Muscle of leg (tissue), 16 donors: ENCODE measurements at places on chromosomes 1 and 21.

DNA sequence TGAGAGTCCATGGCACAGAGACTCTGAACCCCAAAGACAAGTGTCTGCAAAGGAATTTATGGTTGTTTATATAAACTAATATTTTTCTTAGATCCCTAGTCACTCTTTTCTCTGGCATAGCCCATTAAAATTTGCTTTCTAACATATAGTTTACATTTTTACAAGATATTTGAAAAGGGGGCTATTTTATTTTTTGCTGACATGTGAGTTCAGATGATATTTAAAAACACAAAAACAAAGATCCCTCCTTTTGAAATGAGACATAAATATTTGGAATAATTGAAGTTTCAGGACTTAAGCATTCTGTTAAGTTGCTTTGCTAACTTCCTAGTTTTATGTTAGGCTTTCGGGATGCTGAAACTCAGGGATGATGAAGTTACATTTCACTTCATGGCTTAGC, 86.1 kb downstream of the CDC14A start:
- DNase-seq: no peak
- H3K4me1 ChIP-seq: no peaks in the 10 kb centered on the region
- no peaks in the 10 kb centered on the region for H3K27me3 ChIP-seq

DNA sequence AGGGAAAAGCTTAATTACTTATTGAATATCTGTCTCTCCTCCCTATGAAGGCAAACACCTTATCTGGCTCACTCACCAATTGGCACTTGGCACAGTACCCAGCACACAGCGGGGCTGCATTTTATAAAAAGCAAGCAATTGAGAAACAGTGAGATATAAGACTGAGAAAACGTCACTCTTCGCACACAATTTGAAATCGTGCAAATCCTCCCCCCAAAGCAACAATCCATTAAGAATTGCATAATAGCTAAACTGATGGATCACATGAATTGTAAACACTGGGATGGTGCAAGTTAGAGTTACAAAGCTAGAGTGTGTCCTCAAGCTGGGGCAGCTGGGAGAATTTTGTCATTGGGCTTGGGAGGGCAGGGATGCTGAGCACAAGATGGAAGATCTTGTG, 27.1 kb downstream of the PRDX6 start:
- H3K36me3 ChIP-seq: no peaks in the 10 kb centered on the region
- H3K27me3 ChIP-seq: no peaks in the 10 kb centered on the region
- no peaks in the 10 kb centered on the region for H3K4me1 ChIP-seq
- H3K4me3 ChIP-seq: no peak overlapping the region
- H3K27ac ChIP-seq: no peak overlapping the region

- no peak for DNase-seq
- H3K4me3 ChIP-seq: peak overlapping the region; percentile 31
- peaks cover 37% of the 10 kb centered on the region for H3K4me1 ChIP-seq
- no peaks in the 10 kb centered on the region for H3K36me3 ChIP-seq
- H3K27me3 ChIP-seq: peaks cover 2% of the 10 kb centered on the region
- peak overlapping the region; percentile 4 for H3K27ac ChIP-seq
These were observed 2.7 kb downstream of the SLC9A1 start for GRCh38 chr1:27152004-27152828.

DNA sequence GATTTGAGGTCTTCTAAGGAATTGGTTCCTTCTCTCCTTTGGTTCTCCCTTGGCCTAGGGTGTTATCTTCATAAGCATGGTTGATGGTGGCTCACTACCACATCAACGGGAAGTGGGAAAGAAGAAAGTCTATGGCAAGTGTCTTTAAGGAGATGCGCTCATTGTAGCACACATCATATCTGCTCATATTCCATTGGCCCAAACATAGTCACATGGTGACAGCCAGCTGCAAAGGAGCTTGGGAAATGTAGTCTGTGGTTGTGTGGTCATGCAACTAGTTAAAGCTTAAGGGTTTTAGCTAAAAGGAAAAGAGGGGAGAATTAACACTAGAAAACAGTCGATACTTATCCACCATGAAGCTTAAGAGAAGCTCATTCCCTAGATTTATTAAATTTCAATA, 11.4 kb upstream of the MRPS6 start:
- no peak overlapping the region for H3K4me3 ChIP-seq
- H3K27me3 ChIP-seq: peaks cover 1% of the 10 kb centered on the region
- H3K4me1 ChIP-seq: no peaks in the 10 kb centered on the region
- DNase-seq: no peak

GRCh38 chr1:39992234-39992633, 37.3 kb downstream of the MFSD2A start:
- no peak overlapping the region for H3K4me3 ChIP-seq
- no peaks in the 10 kb centered on the region for H3K4me1 ChIP-seq
- no peaks in the 10 kb centered on the region for H3K36me3 ChIP-seq
- H3K27ac ChIP-seq: no peak overlapping the region
- no peaks in the 10 kb centered on the region for H3K27me3 ChIP-seq
- no peak for DNase-seq

- no peaks in the 10 kb centered on the region for H3K36me3 ChIP-seq
- H3K4me3 ChIP-seq: no peak overlapping the region
- no peak overlapping the region for H3K27ac ChIP-seq
- DNase-seq: no peak
- H3K4me1 ChIP-seq: no peaks in the 10 kb centered on the region
These were observed 7.7 kb upstream of the PCP4L1 start for GRCh38 chr1:161250829-161251228.
